ENCODE measurements at places on chromosomes 3 and 15.

GRCh38 chr15:56040081-56041035 lies 46.9 kb upstream of the NEDD4 start:
- DNase-seq, result no peak

- no peak for DNase-seq
These were observed 129.2 kb upstream of the CADPS start for GRCh38 chr3:63004448-63004847.

GRCh38 chr15:74043425-74044266 lies 38.7 kb downstream of the GOLGA6A start:
- no peak for DNase-seq

- peak; percentile 47 for DNase-seq
These were observed 201.4 kb downstream of the UBE3A start for GRCh38 chr15:25237291-25237978.

GRCh38 chr3:56355570-56356185 lies 112.6 kb downstream of the ERC2 start:
- DNase-seq, result no peak

DNA sequence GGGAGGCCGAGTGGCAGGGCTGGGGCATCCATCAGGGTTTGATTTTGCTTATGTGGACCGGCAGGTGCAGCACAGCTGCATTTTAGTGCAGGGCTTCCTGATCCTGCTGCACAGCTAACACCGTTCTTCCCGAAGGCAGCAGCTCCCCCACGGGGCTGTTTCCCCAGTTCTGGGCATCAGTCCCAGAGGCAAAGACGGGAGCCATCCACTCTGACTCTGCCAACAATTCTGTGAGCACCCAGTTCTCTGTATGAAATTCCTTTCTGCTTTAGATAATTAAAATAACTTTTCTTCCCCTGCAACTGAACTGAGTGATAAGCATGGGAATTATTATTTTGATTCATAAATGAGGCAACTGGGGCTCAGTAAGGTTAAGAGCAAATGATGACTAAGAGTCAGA lies 262.9 kb upstream of the ATP10A start:
- no peak for DNase-seq

DNA sequence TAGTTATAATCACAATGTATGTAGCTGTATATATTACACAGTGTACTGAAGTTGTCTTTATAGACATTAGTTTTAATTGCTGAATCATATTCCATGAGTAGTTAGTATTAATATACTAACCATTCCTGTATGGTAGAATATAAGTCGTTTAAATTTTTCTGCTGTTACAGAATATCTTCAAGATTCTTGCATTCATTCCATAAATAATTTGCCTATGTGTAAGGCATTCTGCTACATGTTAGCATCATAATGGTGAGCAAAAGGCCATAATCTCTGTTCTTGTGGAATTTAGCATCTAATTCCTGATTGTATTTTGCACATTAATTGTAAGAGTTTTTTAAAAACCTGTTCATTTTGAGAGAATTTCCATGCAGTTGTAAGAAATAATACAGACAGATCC lies 14.1 kb downstream of the GYG1 start:
- DNase-seq, result no peak

DNA sequence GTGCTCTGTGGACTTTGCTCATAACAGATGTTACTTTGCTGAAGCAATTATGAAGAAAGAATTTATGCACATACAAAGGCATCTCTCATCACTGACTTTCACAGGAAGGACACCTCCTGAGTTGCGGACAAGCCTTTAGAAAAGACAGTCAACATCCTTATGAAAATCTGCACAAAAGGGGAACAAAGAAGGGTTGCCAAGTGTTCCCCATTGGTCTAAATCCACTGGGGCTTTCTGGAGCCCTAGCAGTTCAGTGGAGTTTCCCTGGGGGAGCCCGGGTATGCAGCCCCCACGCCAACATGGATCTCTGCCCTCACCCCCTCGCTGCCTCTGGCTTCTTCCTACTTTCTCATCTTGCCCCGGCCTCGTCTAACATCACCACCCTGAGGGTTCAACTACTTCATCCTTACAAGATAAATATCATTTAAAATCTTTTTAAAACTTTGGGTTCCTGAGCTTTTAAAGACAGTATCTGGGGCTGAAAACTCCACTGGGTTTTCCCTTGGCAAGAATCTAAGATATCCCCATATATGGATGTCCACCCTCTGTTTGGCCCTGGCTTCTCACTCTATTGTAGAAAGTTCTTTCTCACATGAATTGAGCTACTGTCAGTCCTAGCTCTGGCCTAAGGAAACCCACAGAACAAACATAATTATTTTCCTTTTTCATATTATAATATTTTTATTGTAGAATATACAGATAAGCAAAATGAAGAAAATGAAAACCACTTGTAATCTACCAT lies 207.9 kb upstream of the RGMA start:
- DNase-seq, result no peak

DNA sequence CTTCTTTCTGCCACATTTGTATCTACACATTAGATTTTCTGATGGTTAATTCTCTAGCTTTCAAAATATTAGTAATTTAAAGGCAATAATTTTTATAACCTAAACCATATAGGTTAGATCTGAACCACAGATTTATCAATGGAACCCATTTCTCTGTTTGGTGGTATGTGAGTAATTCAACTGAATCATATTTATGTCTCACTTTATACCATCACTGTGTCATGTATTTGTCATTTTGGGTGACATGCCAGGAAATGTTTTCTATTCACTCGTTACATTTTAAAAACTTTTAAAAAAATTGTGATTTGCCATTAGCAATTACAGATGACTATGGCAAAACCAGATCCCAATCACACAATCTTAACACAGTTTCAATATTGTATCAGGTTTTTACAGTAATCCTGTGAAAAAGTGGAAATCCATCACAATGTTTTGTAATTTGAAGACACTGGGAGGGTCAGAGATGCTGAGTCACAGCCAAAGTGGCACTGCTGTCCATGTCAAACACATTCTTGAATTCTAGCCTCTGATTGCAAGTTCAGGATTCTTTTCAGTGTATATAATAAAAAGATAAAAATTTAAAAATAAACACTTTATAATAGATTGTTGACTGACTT lies 356.0 kb upstream of the RBMS3 start:
- DNase-seq, result no peak

DNA sequence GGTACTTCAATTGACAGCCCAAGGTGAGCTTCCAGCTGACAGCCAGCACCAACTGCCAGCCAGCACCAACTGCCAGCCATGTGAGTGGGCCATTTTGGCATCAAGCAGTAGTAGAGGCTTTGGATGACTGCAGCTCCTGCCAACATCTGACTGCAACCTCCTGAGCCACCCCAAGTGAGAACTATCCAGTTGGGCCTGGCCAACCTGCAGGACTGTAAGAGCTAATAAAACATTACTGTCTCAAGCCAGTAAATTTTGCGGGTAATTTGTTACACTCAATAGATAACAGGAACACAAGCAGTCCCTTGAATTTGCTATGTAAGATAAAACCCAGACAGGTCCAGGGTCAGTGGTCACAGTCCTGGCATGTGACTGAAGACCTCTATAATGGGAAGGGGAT lies 29.7 kb downstream of the EPHB1 start:
- no peak for DNase-seq

- DNase-seq, result no peak
These were observed 490.0 kb upstream of the TBL1XR1 start for GRCh38 chr3:177687291-177687690.

GRCh38 chr15:49135911-49136310 lies 19.5 kb downstream of the COPS2 start:
- DNase-seq, result no peak

DNA sequence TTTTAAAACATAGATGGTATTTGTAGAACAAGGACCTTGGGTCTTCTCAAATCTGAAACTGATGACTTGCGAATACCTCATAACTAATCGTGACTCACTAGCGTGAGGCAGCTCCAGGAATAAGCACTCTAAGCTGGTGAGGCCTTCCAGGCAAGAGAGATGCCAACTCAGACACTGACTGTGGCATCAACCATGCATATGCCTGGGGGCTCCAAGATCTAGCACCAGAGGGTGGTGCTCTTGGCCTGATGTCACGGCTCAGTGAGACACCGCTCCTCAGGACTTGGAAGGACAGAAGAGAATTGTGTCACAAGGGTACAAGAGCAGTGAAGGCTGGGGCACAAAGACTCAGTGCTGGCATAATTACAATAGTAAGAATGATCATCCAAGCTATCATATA lies 125.0 kb upstream of the TRIM42 start:
- no peak for DNase-seq
